WERI-Rb-1 (cell line): ENCODE measurements at places on chromosomes 5 and 9.

- no peak for DNase-seq
Measured at GRCh38 chr5:150131978-150132694, 23.5 kb downstream of the PDGFRB start.

- no peak for DNase-seq
Measured at GRCh38 chr5:133959643-133960042, 8.8 kb downstream of the C5orf15 start.

- no peak for DNase-seq
Measured at GRCh38 chr5:60517850-60518249, 182.1 kb downstream of the DEPDC1B start.

DNA sequence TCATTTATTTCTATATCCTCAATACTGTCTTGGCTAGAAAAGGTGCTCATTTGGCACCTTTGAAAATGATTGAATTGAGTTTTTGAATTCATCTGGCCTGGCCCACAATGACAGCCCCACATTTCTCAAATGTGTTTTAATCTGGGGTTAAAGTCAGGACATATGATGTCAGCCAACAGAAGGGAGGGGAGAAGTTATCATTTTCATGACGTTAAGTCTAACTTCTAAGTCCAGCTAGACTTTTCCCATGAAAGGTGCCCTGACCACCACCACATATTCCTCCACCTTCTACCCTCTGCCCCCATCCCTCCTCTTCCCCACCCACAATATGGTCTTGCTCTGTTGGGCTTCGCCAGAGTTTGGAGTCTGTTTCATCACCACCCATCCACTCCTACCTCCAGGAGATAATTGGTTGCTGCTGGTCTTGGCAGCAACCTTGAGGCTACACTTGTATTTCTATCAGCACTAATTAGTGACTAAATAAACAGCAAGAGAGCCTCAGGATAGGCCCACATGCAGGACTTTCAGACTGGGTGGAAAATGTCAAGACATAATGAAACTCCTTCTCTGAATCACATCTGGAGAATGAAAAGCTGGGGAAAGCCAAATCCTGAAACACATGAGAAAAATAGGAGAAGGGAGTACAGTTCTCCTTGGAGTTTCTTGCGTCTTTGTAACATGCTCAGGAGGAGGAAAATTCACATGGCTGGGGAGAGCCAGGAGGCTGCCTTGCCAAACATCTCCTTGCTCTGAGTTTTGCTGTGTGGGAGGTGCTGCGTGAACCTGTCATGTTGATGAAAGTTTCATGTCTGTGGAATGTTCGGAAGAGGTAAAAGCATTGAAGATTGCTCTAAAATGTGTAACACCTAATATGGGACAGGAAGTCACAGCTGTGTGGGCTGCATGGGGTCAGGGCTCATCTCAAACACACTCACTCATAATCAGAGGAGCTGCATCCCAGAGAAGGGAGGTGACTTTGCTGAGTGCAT lies 544.7 kb upstream of the KLF4 start:
- DNase-seq, result no peak

GRCh38 chr9:20043035-20043434 lies 254.2 kb upstream of the SLC24A2 start:
- DNase-seq, result no peak

DNA sequence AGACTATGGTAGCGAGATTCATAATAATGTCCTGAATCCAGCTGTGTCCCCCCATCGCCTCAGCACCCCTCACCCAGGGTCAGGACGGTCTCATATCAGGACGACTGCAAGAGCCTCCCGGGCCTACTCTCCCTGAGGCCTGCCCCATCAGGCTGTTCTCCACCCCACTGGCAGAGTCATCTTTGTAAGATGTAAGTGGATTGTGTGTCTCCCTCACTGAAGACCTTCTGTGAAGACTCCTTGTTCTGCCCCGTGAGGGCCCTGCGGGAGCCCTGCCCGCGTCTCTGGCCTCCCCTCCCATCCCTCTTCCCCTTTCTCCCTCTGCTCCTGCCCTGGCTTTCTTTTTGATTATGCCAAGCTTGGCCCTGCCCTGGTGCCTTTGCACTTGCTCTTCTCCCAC lies 43.9 kb upstream of the SAP30L start:
- DNase-seq, result no peak

DNA sequence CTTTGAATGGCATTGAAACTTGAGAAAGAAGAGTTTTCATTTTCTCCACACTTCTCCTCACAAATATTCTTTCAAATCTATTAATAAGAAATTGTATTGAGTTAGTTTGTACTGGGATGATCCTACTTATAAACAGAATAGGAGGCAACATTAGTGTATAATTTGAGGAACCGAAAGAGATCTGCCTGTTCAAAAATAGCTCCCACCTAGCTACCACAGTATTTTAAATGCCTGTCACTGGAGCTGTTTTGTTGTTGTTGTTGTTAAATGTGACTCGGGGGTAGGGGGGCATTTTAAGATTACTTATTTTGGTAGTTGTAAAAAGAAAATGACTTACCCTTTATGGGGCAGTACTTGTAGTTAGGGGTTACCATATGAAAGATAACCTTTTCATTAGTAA lies 20.1 kb upstream of the HAPLN1 start:
- DNase-seq, result no peak

GRCh38 chr5:75611311-75612225 lies at the start of gene ANKDD1B:
ANKDD1B (plus strand) TSS chr5:75611453; CDS start chr5:75611635, 182 bp downstream.
- peak; percentile 16 for DNase-seq

- DNase-seq, result no peak
Measured at GRCh38 chr5:148583421-148583965, 70.8 kb downstream of the HTR4 start.

GRCh38 chr5:52481851-52482250 lies 305.9 kb upstream of the ITGA1 start:
- DNase-seq, result no peak

- DNase-seq, result no peak
Measured at GRCh38 chr9:3028535-3028934, 184.6 kb upstream of the PUM3 start.

- no peak for DNase-seq
Measured at GRCh38 chr5:154644745-154645411, 110.3 kb upstream of the LARP1 start.

DNA sequence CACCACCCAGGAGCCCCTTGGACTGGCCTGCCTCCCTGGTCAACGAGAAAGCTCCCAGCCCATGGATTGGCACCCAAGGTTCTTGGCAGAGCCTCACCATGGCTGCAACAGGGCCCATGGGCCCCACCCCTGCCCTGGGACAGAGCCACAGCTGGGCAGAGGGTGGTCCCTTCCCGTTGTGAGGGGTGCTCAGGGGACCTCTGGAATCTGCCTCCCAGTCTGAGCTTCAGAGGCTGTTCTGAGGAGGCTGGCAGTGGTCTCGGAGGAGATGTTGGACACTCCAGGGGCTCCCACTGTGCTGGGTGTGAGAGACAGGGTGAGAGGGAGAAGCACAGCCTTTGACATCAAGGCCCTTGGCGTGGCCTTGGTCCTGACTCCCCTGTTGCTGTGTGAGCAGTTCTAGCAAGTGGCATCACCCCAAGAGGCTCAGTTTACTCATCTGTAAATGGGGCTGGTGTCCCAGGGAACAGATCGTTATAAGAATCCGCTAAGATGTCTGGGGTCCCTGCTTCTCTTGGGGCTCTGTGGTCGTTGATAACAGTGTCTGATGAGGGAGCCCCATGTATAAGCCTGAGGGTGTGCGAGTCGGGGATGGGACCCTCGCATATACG lies 33.0 kb downstream of the LHX3 start:
- no peak for DNase-seq

- no peak for DNase-seq
Measured at GRCh38 chr5:14322437-14323187, 179.5 kb downstream of the TRIO start.

DNA sequence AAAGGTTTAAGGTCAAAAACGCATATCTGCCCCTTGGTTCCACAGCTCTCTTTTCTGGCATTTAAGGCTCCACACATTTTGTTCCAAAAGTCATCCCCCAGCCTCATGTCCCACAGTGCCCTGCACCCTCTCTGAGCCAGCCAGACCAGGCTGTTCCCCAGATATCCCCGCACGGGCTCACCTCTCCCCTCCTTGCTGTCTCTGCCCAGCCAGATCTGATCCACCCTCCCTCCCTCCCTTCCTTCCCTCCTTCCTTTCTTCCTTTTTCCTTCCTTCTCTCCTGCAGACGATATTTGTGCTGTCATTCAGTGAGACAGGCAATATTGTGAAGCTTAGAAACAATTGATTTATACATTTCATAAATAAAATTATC lies 37.0 kb downstream of the DUSP1 start:
- no peak for DNase-seq
